Natural killer cell (primary cell): ENCODE measurements at places on chromosomes 3 and 15. TPM values are rescaled to one million over a fixed set of nuclear protein-coding genes. Genes with fewer than 3 reads are reported as not detected.

The SNURF gene
- total RNA-seq = 19.6 TPM

The NRROS gene
- total RNA-seq = 56.3 TPM

The SPATA12 gene
- not detected for total RNA-seq

The LRRIQ4 gene
- total RNA-seq = not detected

The SKOR1 gene
- total RNA-seq = 2.1 TPM

The ITIH4 gene
- 28.2 TPM for total RNA-seq

GRCh38 chr15:77440378-77440999 lies 19.8 kb downstream of the HMG20A start:
- H3K4me1 ChIP-seq = no peaks in the 10 kb centered on the region
- DNase-seq = no peak
- H3K27ac ChIP-seq = no peak overlapping the region
- H3K4me3 ChIP-seq = no peak overlapping the region
- no peaks in the 10 kb centered on the region for H3K36me3 ChIP-seq
- H3K27me3 ChIP-seq = no peaks in the 10 kb centered on the region

DNA sequence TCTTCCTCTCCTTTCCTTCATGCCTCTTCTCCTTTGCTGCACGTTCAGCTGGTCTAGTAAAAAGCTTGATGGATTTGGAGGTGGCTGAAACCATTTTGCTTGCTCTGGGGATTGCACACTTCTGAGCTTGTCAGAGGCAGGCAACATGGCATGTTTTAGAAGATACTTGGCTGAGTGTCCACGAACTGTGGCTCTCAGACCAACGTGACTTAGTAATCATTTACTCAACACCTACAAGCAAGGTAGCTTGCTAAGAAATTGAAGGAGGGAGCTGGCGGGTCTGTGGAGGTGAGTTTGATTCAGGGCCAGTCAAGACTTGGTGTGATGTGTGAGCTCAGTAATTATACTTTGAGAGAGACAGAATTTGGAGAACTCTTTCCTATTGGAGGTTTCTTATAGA lies 196.0 kb downstream of the LPP start:
- no peaks in the 10 kb centered on the region for H3K4me1 ChIP-seq
- no peaks in the 10 kb centered on the region for H3K27me3 ChIP-seq
- H3K27ac ChIP-seq = no peak overlapping the region
- DNase-seq = no peak
- no peak overlapping the region for H3K4me3 ChIP-seq

DNA sequence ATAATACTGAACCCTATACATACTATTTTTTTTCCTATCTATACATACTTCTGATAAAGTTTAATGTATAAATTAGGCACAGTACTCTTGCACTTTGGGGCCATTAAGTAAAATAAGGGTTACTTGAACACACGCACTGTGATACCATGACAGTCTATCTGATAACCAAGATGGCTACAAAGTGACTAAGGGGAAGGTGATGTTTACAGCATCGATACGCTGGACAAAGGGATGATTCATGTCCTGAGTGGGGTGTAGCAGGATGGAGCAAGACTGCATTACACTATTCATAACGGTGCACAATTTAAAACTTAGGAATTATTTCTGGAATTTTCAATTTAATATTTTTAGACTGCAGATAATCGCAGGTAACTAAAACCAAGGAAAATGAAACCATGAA lies 30.0 kb upstream of the SLC2A2 start:
- DNase-seq = no peak
- H3K36me3 ChIP-seq = no peaks in the 10 kb centered on the region
- H3K4me1 ChIP-seq = no peaks in the 10 kb centered on the region
- H3K27me3 ChIP-seq = no peaks in the 10 kb centered on the region

GRCh38 chr15:75732809-75733451 lies 20.3 kb upstream of the CSPG4 start:
- peak; percentile 49 for DNase-seq
- H3K4me1 ChIP-seq = peaks cover 13% of the 10 kb centered on the region
- no peaks in the 10 kb centered on the region for H3K36me3 ChIP-seq

GRCh38 chr3:8931342-8931741 lies 31.9 kb downstream of the RAD18 start:
- H3K36me3 ChIP-seq = peaks cover under 1% of the 10 kb centered on the region
- no peaks in the 10 kb centered on the region for H3K27me3 ChIP-seq
- no peaks in the 10 kb centered on the region for H3K4me1 ChIP-seq
- no peak overlapping the region for H3K27ac ChIP-seq

DNA sequence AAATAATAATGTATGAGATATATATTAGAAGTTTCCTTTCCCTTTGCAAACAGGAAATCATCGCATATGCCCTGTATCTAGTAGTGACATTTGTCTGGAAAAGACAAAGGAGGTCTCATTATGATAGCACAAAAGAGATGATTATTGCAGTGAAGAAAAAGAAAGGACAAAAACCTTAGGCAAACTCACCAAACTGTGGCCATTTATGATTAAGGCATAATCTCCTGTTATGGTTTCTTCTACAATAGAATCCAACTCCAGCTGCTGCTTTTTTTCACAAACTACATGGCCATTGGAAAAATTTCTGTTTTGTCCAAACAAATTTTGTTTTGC lies 218.2 kb downstream of the ATP8B4 start:
- peaks cover 32% of the 10 kb centered on the region for H3K36me3 ChIP-seq
- no peaks in the 10 kb centered on the region for H3K27me3 ChIP-seq
- no peaks in the 10 kb centered on the region for H3K4me1 ChIP-seq
- no peak overlapping the region for H3K4me3 ChIP-seq
- DNase-seq = no peak
- H3K27ac ChIP-seq = no peak overlapping the region

- H3K27me3 ChIP-seq = no peaks in the 10 kb centered on the region
- peaks cover 6% of the 10 kb centered on the region for H3K4me1 ChIP-seq
- no peaks in the 10 kb centered on the region for H3K36me3 ChIP-seq
- no peak overlapping the region for H3K4me3 ChIP-seq
- no peak overlapping the region for H3K27ac ChIP-seq
Measured at GRCh38 chr3:18656410-18656809, 231.3 kb upstream of the SATB1 start.
